ENCODE measurements at places on chromosomes 3 and 15.
A peak's percentile ranks its signal among the peaks of the same experiment; 100 is the strongest.

- no peak for DNase-seq
These were observed 92.0 kb upstream of the TRIM42 start for GRCh38 chr3:140585828-140586227.

DNA sequence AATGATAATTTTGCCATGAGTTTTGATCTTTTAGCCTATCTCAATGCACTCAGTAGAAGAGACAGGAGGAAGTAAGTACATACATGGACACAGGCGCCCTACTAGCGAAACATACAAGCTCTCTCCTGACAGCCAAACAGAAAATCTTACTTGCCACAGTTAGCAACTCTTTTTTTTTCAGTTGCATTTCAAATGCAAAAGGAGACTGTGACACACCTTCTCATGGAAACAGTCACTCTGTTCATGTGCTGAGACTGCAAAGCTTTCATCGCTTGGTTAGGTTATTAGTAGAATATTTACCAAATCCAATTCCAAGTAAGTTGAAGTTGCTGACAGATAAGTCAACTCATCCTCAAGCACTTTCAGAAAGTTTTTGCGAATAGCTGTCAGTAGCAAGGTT is 223.3 kb downstream of the FOXP1 start:
- DNase-seq: peak; percentile 40

GRCh38 chr15:38002883-38003477 is 68.5 kb downstream of the TMCO5A start:
- no peak for DNase-seq

- DNase-seq: no peak
These were observed 724.8 kb upstream of the CFAP20DC start for GRCh38 chr3:59774634-59775033.

DNA sequence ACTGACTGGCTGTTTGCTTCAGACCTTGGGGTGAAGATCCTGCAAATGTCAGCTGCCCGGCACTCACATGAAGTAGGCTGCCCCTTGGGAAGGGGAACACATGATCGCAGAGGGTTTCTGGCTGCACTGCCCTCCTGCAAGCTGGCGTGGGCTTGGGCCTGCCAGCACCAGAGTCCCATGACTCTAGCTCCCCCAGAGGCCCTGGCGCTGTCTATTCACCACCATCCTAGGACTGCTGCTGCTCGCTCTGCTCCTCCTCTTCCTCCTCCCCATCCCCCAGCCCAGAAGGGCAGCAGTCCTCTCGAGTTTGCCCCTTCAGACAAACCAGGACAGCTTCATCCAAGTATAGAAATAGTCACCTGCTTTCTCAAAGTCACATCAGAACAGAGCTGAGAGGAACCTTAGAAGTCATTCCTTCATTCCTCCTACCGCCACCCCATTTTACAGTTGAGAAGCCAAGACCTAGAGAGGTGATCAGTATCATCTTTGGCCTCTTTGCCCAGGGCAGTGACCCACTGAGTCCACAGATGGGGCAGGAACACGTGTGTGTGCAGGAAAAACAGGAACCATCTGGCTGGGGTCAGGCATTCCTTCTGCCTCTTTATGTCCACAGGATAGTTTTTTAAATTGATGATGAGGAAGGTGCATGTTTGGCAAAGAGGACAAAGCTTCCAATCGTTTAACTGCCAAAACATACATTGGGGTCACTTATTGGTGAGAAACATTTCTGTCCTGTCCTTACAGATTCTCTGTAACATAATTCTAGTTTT is 13.2 kb downstream of the DPH3 start:
- no peak for DNase-seq

DNA sequence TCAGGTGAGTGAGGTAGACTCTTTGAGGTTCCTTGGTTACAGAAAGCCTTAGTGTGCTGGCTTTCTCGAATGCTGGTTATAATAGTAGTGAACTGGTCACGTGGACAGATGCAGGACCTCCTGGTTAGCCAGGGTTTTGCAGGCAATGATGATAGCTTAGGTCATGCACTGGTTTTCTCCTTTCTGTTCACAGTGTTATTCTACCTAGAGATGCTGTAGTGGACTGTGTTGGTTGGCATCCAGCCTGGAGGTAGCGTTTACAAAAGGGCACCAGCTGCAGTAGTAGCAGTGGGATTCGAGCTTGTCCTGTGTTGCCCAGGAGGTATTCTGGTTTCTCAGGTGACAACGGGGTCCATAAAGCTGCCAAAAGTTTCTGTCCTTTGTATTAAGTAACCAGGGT is 27.0 kb downstream of the PCCB start:
- no peak for DNase-seq

DNA sequence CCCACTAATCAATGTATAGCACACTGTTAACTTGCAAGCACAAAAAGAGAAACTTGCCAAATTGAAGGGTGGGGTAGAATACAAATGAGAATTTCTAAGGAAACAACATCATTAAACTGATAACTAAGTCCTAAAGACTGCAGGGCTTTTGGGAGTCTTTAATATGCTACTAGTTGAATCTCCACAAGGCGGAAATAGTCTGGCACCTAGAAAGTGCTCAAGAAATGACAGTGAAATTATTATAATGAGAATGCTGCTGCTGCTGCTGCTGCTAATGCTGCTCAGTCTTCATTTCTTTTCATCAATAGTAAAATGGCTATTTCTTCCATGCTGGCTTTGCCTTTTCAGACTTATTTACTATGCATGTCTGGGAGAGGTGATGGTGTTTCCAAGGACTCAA is 91.8 kb downstream of the BTD start:
- DNase-seq: no peak

DNA sequence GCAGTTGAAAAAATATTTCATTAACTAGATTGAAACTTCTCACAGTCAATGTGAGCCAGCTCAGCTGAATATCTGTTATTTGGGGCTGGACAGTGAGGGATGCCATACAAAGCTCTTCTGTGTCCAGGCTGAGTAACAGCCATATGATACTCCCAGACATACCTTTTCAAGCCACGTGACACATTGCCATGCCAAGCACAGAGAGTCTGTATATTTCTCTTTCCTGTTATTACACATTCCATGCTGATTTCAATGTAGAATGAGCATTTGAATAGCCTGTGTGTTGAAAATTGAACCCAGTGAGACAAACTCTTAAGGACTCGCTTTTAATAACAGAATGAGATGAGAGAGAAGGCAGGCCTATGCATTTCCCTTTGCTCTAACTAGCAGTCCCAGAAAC is 334.7 kb upstream of the RASGRP1 start:
- DNase-seq: no peak

DNA sequence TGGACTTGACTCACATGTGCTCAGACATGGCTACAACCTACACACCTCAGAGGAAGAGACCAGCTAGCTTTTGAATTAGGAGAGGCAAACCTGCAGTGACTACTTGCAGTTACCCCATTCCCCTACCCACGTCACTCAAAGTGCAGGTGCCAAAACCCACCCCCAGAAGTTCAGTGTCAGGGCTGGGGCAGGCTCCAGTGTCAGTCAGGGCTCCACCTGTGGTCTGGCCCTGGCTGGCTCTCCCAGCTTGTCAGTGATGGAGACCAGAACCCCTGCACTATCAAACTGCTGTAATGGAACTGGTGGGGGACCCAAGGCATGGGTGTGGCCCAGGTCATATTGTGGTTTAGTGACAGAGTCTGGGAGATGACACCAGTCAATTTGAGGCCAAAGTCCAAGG is 32.6 kb upstream of the SLC41A3 start:
- DNase-seq: peak; percentile 6

DNA sequence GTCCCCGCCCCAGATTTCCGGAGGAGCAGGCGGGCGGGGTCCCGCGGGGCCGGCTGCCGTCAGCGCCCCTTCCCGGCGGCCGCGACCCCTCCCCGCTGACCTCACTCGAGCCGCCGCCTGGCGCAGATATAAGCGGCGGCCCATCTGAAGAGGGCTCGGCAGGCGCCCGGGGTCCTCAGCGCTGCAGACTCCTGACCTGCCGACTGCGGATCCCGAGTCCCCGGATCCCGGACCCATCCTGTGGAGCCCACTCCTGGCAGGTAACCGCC is at the start of gene TRH:
TRH (plus strand) TSS at position 157 of the 269 bp plus-strand sequence. CDS start 1,097 bp downstream, outside the sequence.
- DNase-seq: no peak

DNA sequence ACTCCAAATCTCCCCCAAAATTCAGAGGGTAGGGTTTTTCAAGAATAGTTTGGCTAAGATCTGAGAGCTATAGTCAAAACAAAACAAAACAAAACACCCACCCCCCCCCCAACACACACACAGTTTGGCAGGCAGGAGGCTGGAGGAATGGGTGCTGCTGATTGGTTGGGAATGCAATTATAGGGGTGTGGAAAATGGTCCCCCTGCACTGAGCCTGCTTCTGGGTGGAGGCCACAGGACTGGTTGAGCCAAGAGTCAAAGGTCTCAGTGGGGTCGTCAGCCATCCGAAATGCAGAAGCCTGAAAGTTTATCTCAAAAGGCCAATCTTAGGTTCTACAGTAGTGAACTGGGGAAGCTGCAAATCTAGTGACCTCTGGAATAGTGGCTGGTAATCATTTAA is 2.5 kb upstream of the HACD2 start:
- no peak for DNase-seq

GRCh38 chr15:28985316-28985645 is 99.5 kb downstream of the APBA2 start:
- DNase-seq: no peak

GRCh38 chr3:169772305-169772896 is 795 bp upstream of the MYNN start:
- no peak for DNase-seq

- no peak for DNase-seq
These were observed 63.4 kb upstream of the VEPH1 start for GRCh38 chr3:157566596-157566995.

- no peak for DNase-seq
These were observed 1.1 kb upstream of the BCL2L10 start for GRCh38 chr15:52113708-52114107.

DNA sequence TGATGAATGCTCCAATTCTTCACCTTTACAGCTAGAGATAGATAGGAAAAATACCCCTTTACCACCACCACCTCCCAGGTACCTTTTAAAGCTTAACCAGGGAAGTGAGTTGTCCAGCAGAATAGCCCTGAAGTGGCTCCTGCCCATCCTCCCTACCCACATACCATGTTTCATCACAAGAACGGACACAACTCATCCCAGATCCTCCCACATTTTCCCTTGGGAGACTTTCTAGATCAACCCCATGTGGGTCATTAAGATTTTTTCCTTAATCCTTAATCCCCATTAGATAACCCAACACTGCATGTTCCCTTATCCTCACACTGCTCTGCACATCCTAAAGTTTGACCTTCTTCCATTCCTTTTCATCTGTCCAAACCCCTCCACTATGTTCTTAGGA is 69.3 kb downstream of the CHST2 start:
- no peak for DNase-seq

GRCh38 chr3:189001559-189001958 is 170.2 kb upstream of the TPRG1 start:
- DNase-seq: no peak

DNA sequence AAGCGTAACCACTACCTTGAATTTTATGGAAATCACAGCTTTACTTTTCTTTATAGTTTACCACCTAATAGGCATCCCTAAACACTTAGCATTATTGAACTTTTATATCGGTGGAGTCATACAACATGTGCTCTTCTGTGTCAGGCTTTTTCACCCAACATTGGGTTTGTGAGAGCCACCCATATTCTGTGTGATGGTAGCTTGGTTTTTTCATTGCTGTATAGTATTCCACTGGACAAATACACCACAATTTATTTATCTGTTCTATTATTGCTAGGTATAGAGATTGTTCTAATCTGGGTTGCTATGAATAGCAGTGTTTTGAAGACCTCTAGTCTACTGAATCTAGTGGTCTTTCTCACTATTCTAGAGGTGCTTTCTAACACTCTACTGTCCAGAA is 31.6 kb upstream of the ATP1B3 start:
- no peak for DNase-seq

GRCh38 chr3:172581757-172582166 is 58.5 kb upstream of the TNFSF10 start:
- DNase-seq: no peak

DNA sequence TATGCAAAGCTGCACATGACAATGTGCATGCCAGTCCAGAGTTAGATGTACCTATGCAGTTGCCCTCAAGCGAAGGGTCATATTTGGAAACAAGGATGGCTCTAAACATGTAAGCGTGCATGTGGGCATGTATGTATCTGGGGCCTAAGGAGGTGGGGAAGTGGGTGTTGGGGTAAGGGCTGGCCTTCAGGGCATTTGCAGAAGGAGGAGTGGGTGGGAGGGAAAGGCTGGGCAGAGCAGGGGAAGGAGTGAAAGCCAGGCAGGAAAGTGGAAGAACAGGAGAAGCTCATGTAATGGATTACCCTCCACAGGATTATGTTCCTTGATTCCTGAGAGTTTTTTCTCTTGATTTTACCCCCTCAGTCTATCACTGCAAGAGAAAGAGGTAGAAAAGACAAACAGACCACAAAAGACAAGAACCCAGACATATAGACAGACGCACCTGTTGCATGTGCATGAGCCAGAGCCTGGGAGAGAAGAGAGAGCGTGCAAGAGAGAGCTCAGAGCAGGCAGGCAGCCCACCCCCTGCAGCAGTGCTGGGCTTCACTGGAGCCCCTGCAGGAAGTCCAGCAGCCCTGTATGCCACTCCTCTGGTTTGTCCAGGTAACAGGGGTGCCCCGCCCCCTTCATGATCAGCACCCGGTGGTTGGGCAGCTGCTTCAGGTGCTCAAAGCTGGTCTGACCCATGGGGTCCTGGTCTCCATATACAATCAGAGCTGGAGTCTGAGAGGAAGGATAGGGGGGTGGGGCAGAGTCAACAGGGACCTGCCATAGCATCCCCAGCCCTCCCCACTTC is 1.8 kb upstream of the PCBP4 start:
- no peak for DNase-seq

DNA sequence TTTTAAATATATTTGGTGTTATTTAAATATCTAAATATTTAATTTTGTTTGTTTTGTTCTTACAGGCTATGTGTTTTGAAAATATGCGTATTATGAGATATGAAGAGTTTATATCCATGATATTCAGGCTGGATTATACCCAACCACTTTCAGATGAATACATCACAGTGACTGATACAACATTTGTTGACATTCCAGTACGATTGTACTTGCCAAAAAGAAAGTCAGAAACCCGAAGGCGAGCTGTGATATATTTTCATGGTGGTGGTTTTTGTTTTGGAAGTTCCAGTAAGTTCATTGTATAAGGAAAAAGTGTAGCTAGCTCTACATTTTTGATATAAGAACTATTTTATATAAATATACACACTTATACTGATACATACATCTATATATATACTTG is 6.9 kb downstream of the AADACL2 start:
- DNase-seq: no peak
